ENCODE measurements at places on chromosomes 13 and 19. TPM values are rescaled to one million over a fixed set of nuclear protein-coding genes. Genes with fewer than 3 reads are reported as not detected.

DNA sequence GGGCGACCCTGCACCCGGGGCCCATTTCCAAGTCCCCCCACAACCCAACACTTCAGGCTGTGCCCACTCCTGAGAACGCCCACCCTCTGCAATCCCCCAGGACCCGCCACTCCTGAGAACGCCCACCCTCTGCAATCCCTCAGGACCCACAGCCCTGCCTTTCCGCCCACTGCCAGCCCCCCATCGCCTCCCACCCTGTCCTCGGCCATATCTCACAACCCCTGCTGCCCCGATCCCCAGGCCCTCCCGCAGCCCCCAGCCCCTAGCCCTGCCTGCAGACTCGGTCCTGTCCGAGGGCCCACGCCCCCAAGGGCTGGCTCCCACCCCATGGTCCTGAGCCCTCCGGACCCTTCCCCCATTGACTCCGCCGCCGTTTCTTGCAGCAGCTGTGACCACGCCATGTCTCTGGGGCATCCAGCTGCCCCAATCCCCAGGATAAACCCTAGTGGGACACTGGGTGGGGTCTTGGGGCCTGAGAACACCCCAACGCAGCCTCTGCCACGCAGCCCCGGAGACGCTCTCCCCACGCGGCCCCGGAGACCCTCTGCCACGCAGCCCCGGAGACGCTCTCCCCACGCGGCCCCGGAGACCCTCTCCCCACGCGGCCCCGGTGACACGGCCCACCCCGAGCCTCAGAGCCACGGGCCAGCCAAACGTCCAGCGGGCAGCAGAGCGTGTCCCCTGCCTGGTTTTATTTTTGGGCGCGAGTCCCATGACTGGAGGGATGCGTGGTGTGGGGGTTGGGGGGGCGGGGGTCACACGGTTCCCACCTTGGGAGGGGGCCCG, 17.0 kb downstream of the SBNO2 start:
- H3K27me3 ChIP-seq: no peaks in the 10 kb centered on the region
- H3K4me3 ChIP-seq: no peak overlapping the region
- no peak overlapping the region for H3K27ac ChIP-seq
- no peaks in the 10 kb centered on the region for H3K4me1 ChIP-seq

DNA sequence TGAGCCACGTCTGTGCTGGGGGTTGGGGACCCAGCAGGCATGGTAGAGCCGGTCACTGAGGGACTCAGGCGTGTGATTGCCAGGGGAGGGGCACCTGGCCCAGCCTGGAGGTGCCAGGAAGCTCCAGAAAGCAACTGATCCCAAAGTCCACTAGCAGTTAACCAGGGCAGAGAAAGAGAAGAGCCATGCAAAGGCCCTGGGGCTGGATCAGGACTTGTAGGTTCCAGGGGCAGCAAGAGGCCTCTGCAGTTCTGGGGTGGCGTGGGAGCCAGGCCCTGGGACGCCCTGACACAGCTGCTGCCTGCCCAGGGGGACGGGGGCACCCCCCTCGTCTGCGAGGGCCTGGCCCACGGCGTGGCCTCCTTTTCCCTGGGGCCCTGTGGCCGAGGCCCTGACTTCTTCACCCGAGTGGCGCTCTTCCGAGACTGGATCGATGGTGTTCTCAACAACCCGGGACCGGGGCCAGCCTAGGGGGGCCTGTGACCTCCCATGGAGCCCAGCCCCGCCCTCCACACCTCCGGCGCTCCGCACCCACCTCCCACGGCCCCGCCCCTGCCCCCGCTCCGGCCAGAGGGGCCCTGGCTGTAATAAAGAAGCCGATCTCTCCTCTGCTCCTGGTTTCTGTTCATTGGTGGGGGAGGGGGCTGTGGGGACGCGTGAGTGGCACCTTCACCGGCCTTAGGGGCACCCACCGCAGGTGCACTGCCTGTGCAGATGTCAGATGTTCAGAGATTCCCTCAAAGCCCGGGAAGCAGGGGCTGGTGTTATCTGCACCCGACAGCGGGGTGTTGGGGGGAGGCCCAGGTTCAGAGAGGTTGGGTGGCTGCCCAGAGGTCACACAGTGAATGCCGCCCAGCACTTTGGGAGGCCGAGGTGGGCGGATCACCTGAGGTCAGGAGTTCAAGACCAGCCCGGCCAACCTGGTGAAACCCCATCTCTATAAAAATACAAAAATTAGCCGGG, 4.1 kb downstream of the AZU1 start:
- H3K27ac ChIP-seq: no peak overlapping the region
- H3K4me1 ChIP-seq: no peaks in the 10 kb centered on the region
- H3K4me3 ChIP-seq: no peak overlapping the region

- H3K27ac ChIP-seq: no peak overlapping the region
- peaks cover 9% of the 10 kb centered on the region for H3K4me1 ChIP-seq
- DNase-seq: peak; percentile 51
- H3K4me3 ChIP-seq: no peak overlapping the region
- H3K36me3 ChIP-seq: no peaks in the 10 kb centered on the region
- no peaks in the 10 kb centered on the region for H3K27me3 ChIP-seq
Measured at GRCh38 chr13:34179481-34179880, 361.5 kb downstream of the RFC3 start.

DNA sequence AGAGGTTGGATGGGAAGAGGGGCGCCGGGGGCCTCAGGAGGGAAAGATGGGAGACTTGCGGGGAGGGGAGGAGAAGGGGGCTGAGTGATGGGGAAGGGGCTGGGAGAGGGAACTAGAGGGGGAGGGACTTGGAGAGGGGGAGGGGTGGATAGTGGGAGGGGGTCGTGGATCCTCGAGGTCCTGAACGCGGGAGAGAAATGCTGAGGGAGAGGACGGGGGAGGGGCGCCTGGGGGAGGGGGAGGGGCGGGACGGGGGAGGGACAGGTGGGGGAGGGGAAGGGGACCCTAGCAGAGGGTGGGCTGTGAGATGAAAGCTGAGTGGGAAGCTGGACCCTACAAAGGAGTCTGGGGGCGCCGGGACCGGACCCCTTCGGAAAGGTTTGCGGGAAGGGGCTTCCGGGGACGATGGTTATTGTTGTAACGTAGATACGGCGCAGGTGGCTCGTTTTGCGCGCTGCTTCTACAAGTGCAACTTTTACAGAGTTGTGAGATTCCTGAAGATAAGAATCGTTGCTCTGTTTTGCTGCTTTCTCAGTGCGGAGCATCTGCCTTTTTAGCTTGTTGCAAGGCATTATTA, 418 bp downstream of the ZNF444 start:
- H3K4me3 ChIP-seq: peak overlapping the region; percentile 80
- DNase-seq: peak; percentile 55
- peaks cover 26% of the 10 kb centered on the region for H3K4me1 ChIP-seq
- no peaks in the 10 kb centered on the region for H3K27me3 ChIP-seq

DNA sequence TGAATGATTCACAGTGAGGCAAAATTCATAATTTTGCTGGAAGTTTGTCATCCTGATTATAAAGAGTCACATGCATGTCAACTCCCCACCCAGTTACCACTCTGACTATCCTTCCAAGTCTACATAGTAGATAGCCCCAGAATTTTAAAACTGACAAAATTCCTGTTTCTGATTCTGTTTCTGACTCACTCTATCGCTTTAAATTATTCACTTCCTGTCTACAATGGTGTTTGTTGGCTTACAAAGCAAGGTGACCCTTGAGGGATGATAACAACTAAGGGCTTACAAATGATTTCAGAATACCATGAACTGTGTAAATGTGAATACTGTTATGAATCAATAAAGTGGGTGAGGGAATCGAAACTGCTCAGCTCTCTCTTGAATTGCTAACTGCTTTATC, 98.7 kb upstream of the KL start:
- H3K27me3 ChIP-seq: no peaks in the 10 kb centered on the region
- H3K27ac ChIP-seq: no peak overlapping the region
- no peaks in the 10 kb centered on the region for H3K4me1 ChIP-seq

DNA sequence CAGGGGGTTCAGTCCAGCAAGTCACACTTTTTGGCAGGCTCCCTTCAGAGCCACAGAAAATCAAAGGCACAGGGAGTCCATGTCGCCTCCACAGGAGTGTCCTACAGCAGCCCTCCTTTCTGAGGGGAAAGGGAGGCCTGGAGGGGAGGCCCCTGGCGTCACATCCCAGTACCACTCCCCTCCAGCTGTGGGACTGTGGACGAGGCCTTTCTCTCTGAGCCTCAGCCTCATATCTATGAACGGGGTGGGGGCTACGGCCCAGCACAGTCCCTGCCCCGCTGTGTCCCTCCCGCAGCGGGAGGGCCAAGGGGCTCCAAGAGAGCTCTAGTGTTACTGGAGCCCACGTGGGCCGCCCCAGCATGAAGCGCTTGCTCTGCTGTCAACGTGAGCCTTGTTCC, 23.8 kb downstream of the PEPD start:
- no peaks in the 10 kb centered on the region for H3K4me1 ChIP-seq
- no peaks in the 10 kb centered on the region for H3K27me3 ChIP-seq

GRCh38 chr19:48539503-48540096, 12.4 kb upstream of the SULT2B1 start:
- no peaks in the 10 kb centered on the region for H3K36me3 ChIP-seq
- no peak for DNase-seq
- H3K27ac ChIP-seq: no peak overlapping the region
- H3K4me1 ChIP-seq: peaks cover 6% of the 10 kb centered on the region
- no peak overlapping the region for H3K4me3 ChIP-seq
- no peaks in the 10 kb centered on the region for H3K27me3 ChIP-seq

- H3K4me3 ChIP-seq: no peak overlapping the region
- DNase-seq: no peak
- H3K27me3 ChIP-seq: no peaks in the 10 kb centered on the region
- no peaks in the 10 kb centered on the region for H3K36me3 ChIP-seq
- H3K4me1 ChIP-seq: no peaks in the 10 kb centered on the region
- H3K27ac ChIP-seq: no peak overlapping the region
Measured at GRCh38 chr13:37446503-37446902, 152.1 kb downstream of the POSTN start.

DNA sequence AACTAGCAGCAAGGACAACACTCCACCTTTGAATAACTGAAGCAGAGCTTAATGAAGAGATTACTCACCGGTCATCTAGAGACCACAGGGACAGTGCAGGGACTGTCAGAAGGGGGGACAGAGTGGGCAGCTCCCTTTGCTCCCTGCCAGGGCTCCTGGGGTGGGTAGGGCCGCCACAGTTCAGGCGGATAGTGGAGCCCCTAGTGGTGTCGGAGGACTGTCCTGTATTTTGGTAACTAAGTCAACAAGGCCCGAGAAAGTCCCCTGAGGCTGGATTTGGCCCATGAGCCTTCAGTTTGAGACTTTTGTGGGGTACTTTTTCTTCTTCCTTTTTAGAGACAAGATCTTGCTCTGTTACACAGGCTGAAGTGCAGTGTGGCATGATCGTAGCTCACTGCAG, 44.6 kb downstream of the GJA3 start:
- H3K27me3 ChIP-seq: no peaks in the 10 kb centered on the region
- no peak overlapping the region for H3K27ac ChIP-seq
- peak; percentile 65 for DNase-seq
- H3K4me3 ChIP-seq: no peak overlapping the region
- H3K36me3 ChIP-seq: no peaks in the 10 kb centered on the region

DNA sequence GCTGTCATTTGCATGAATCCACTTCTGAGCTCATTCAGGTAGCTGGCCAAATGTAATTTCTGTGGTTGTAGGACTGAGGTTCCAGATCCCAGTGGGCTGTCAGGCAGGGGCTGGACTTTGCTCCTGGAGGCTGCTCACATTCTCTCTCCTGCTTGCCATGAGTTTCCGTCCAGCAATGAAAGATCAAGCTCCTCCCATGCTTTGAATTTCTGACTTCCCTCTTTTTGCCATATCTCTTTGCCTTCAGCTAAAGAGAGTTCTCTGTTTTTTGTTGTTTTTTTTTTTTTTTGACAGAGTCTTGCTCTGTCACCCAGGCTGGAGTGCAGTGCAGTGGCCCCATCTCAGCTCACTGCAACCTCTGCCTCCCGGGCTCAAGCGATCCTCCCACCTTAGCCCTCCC, 76.9 kb downstream of the ING1 start:
- H3K36me3 ChIP-seq: no peaks in the 10 kb centered on the region
- no peak overlapping the region for H3K4me3 ChIP-seq
- DNase-seq: no peak
- H3K27ac ChIP-seq: no peak overlapping the region
- H3K27me3 ChIP-seq: no peaks in the 10 kb centered on the region

- H3K36me3 ChIP-seq: peaks cover 7% of the 10 kb centered on the region
- no peaks in the 10 kb centered on the region for H3K27me3 ChIP-seq
- peak overlapping the region; percentile 71 for H3K4me3 ChIP-seq
- no peak for DNase-seq
Measured at GRCh38 chr19:53537121-53537520, 824 bp upstream of the ZNF331 start.

DNA sequence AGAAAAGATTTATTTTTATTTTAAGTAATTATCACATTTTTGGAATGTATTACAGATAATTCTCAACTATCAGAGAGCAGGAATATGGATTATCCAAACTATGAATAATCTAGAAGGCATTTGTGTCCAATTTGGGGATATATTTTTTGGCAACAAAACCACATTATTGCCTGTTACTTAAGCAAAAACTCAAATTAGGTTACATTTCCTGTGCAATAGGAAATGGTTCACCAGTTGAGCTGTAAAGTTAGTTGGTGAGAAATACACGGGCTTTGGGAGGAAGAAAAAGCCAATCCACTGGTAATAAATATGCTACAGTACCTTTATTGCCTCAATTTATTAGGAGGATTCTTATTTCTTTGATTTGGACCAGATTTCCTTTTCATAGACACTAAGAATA, 1075.2 kb downstream of the PCDH9 start:
- no peak for DNase-seq
- no peaks in the 10 kb centered on the region for H3K27me3 ChIP-seq

DNA sequence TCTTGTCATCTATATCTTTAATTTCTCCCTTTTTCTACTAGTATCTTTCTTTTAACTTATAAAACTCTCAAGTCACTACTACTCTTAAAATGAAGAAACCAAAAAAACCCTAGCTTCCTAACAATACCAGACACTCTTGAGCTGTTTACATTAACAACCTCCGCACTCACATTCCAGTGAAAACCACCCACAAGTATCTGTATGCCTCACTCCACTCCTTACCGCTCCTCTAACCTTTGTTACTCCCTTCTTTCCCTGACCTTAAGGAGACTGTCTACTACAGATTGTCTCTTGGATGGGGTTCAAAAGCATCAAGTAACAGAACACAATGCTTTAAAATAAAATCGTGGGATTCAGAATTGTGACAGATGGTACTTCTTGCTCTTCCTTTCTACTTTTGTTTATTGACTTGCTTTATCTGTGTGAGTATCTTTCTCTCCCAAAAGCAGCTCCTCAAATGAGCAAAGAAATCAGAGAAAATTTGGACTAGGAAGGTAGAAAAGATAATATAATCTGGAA, 110.0 kb upstream of the FBXL3 start:
- no peaks in the 10 kb centered on the region for H3K27me3 ChIP-seq
- no peak overlapping the region for H3K4me3 ChIP-seq
- no peaks in the 10 kb centered on the region for H3K4me1 ChIP-seq
- H3K36me3 ChIP-seq: no peaks in the 10 kb centered on the region
- DNase-seq: peak; percentile 17
- no peak overlapping the region for H3K27ac ChIP-seq

GRCh38 chr19:33498391-33499000, 23.1 kb downstream of the PEPD start:
- no peaks in the 10 kb centered on the region for H3K4me1 ChIP-seq
- H3K27ac ChIP-seq: no peak overlapping the region
- no peak overlapping the region for H3K4me3 ChIP-seq
- no peaks in the 10 kb centered on the region for H3K36me3 ChIP-seq
- no peaks in the 10 kb centered on the region for H3K27me3 ChIP-seq

The GSX1 gene
- not detected for total RNA-seq

The OR7A5 gene
- total RNA-seq: not detected

The TMED1 gene
- total RNA-seq: 37.2 TPM
